ENCODE measurements at places on chromosomes 5 and 9.
A peak's percentile ranks its signal among the peaks of the same experiment; 100 is the strongest.

GRCh38 chr5:180637962-180638680 is 11.3 kb downstream of the FLT4 start:
- no peak for DNase-seq

- no peak for DNase-seq
These were observed 3.8 kb downstream of the LCN10 start for GRCh38 chr9:136738960-136739359.

GRCh38 chr9:113543296-113543981 is 79.9 kb downstream of the RGS3 start:
- no peak for DNase-seq

GRCh38 chr5:54717870-54718269 is 200.3 kb downstream of the SNX18 start:
- DNase-seq, result no peak

GRCh38 chr5:34928267-34928666 is 1.1 kb upstream of the DNAJC21 start:
- DNase-seq, result no peak

DNA sequence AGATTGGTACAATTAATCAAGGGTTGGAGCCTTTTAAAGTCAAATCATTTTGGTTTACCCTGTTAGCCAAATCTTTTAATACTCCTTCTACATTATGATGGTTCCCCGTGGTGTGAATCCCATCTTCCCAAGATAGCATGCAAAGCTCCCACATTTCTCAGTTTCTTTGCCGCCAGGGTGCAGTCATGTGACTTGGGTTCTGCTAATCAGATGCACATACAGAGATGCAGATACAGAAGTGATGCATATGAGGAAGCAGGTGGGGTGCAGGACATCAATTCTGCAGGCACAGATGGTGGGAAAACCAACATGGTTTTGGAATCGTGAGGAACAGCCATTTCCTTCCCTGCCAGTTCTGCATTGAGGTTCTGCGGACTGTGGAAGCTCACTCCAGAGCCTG is 8.4 kb upstream of the MAST4 start:
- DNase-seq, result no peak

DNA sequence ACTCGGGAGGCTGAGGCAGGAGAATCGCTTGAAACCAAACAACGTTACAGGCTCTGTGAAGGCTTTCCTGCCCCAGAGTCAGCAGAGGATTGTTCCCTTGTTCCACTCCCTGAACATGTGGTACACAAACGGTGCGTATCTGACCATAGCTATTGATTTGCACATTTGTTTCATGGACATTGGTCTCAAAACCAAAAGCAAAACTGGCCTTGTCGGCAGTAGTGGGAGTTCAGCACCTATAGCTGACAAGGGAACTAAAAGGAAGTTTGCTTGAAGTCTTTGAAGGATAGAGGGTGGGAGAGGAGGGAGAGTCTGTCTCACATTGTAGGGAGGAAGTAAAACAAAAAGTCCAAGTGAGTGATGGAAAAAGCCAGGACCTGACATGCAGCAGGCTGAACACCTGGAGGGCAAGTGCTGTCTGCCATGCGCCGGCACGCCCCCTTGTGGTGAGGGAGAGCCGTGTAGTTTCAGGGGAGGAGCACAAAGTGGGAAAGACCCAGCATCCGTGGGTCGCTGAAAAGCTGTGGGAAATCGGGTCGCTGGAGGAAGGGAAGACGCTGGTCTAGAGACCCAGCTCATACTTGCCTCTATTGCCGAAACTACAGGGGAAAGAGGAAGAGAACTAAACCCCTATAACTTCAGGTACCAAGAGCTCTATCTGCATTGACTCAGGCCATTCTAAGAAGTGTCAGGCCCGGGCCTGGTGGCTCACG is 58.0 kb downstream of the RAD23B start:
- DNase-seq, result peak; percentile 89

DNA sequence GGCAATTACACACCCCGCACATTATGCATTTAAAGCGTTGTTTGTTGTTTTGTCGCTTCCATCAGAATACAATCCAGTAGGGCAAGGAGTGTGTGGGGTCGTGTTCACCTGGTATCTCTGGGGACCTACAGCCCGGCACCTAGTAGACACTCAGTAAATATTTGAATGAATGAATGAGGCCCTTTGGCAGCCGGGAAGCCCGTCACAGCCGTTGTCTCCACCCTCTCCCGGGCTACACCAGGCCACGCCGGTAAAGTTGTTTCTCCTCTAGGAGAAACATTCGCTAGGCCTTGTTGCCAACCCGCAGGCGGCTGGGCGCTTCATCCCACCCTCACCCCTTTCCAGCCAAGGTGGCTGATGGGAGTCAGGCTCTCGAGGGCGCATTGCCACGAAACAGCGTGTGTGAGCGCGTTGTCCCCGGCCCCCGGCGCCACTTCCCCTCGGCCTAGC is 876 bp upstream of the JAK2 start:
- DNase-seq, result no peak

DNA sequence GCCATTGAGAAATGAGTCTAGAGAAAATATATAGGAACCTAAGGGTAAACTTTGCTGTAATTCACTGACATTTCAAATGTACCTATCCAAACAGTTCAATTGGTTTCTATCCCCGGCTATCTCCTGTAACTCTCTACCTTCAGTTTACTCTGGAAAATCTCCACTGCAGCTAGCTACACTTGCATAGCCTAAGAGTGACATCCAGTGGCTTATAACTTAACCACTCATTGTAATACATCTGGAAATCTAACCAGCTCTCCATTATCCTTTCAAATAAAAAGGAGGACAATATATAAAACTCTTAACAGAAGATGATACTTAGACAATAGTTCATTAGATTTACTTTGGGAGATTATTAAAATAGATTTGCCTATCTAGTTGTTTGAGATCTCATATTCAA is 35.3 kb upstream of the SPDL1 start:
- peak; percentile 60 for DNase-seq

DNA sequence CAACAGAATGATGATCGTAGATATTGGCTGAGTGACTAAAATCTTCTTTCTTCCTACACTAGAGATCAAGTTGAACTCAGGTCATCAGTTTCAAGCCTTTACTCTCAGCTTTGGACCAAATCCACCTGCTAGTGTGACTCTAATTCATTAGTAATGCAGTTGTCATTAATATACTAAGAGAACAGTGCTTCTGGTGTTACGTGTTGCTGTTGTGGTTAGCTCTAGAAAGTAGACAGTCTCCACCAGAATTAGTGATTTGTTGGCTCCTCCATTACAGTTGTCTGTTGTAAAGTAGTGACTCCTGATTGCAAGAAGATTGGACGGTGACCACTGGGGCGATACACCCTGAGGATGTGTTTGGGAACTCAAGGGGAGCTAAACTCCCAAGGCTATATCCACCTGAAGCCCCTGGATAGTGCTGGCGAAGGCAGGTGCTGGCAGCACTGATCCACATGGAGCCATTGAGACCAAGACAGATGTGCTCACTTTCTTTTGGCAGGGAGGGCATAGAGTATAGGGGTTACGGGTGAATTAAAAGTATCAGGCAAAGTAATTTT is 3.1 kb downstream of the CAMK4 start:
- no peak for DNase-seq

DNA sequence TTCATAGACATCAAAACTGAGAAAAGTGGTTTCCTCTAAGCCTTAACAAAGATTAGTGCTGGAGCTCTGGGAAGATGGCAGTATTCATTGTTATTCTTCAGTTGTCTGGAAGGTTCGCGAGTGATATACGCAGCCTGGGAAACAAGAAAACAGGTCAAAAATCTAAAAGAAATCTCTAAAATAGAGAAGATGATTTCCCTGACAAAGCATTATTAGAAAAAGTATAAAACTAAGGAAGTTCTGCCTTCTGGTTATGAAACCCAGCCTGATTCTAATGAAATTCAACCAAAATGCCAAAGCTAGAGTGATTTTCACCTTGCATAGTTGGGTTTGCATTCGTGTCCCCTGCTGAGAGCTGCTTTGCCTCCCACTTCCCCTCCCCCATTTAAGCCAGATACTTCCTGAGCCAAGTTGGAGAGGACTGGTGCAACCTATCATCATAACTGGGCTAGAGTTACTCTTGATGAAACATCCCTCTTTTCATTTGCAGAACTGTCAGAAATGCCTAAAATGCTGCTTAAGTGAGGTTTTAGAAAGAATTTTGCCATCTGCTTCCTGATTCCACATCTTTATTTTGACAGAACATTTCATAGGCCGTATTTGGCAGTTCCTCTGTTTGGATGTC is 48.4 kb downstream of the NDFIP1 start:
- DNase-seq, result no peak

GRCh38 chr5:17405976-17406375 is 92.1 kb upstream of the TAF11L2 start:
- DNase-seq, result peak; percentile 80

DNA sequence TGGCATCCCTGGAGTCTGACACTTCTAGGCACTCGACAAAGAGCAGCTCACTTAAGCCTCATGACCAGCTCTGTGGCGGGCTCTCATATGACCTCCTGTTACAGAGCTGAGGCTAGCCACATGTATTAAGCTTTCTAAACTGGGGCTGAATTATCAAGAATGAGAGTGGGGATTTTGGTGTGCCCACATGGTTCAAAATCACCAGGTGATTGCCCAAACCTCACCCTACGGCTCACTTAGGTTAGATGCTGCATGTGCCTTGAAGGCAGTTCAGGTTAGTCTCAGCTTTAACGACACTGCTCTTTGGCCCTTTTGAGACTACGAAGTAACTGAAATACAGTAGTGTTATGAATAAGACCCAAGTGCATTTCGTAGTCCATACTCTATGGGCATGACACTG is 39.4 kb upstream of the SMIM32 start:
- DNase-seq, result no peak

- DNase-seq, result peak; percentile 90
These were observed 57.6 kb upstream of the MTAP start for GRCh38 chr9:21744841-21745240.

DNA sequence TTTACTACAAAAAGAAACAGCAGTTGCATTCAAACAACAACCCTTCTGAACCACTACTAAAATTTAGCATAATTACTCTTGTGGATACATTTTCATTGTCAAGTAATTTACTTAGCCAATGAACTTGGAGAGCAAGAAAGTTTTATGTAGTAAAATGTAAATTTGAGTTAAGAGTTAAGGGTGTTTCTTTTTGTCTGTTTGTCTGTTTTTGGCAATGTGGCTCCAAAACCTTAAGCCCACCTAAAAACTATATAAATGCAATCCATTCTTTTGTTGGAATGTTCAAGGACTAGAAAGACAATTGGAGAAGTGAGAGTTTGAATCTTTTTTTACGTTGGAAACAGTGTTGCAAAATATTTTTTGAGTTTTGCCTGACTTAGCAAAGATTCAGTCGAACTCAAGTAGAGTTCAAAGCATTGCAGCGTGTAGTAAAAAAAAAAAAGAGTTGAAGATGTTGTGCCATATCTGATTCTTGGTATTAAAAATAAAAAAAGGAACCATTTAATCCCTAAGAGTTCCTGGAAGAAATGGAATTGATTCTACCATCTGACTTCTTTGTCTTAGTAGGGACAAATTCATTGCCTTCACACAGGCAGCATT is 867 bp downstream of the SYK start:
- DNase-seq, result no peak

- DNase-seq, result no peak
These were observed 53.0 kb downstream of the NEURL1B start for GRCh38 chr5:172694061-172694460.

DNA sequence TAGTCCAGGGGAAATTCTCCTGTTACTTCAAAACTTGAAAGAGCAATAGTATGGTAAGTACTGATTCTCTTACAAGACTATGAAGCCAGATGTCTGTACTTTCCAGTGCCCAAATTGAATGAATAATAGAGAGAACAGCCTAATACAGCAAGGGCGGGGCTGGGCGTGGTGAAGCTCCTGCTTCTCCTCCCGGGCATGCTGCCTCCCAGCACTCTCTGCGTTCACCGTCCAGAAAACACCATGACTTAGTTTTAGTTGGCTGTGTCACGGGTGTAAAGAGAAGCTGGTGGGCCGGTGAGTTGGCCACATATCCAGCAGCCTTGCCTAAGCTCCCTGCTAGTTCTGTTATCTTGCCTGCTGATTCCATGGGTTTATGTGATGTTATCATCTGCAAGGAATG is 40.7 kb upstream of the ADAMTS2 start:
- DNase-seq, result no peak

- DNase-seq, result no peak
These were observed 91.8 kb downstream of the UBE2R2 start for GRCh38 chr9:33908749-33909148.

- no peak for DNase-seq
These were observed 175.5 kb downstream of the GNA14 start for GRCh38 chr9:77472646-77473045.

GRCh38 chr5:143567583-143568504 is 164.4 kb upstream of the NR3C1 start:
- no peak for DNase-seq

- DNase-seq, result no peak
These were observed 15.7 kb downstream of the NACC2 start for GRCh38 chr9:136079211-136079915.

DNA sequence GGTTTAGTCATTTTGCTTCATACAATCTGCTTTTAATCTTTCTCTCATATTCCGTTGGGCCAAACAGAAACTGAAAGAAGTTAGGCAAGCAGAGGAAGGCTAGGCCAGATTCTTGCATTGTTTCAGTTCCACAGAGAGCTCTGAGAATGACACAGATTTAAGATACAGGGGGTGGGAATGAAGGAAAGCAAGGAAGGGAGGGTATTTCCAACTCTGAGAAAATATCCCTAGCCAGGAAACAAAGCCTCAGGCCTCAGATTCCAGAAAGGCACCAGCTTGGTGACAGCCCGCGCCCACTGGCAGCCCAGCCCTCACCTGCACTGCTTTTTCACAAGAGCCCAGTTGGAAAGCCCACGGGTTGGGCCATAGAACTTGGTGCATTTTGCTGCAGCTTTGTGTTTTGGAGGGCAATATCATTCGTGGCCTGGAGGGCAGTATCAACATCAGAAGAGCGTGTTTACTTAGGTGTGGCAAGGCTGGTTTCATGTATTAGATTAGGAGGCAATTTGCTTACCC is 63.5 kb downstream of the ENC1 start:
- DNase-seq, result no peak

- DNase-seq, result no peak
These were observed 64.9 kb upstream of the STK32A start for GRCh38 chr5:147169901-147170300.

GRCh38 chr5:16690243-16690852 is 73.6 kb upstream of the RETREG1 start:
- peak; percentile 60 for DNase-seq

DNA sequence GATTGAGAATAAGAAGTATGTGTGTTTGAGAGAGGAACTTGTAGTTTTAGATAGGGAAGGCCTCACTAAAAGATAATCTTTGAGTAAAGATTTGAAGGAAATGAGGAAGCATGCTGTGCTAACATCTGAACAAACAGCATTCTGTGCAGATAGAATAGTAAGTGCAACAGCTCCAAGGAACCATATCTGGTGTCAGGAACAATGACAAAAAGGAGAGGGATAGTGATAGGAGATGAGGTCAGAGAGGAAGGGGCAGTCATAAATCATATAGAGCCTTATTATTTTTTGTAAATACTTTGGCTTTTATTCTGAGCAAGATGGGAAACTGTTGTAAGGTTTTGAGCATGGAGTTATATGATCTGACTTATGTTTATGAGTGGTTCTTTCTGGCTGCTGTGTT is 3.8 kb downstream of the MRPL22 start:
- DNase-seq, result no peak

- DNase-seq, result peak; percentile 70
These were observed 15.2 kb downstream of the GBGT1 start for GRCh38 chr9:133148199-133149129.

GRCh38 chr5:177603631-177604030 is 3.7 kb downstream of the B4GALT7 start:
- no peak for DNase-seq
